ENCODE measurements at places on chromosomes 16 and 17.
A peak's percentile ranks its signal among the peaks of the same experiment; 100 is the strongest.

DNA sequence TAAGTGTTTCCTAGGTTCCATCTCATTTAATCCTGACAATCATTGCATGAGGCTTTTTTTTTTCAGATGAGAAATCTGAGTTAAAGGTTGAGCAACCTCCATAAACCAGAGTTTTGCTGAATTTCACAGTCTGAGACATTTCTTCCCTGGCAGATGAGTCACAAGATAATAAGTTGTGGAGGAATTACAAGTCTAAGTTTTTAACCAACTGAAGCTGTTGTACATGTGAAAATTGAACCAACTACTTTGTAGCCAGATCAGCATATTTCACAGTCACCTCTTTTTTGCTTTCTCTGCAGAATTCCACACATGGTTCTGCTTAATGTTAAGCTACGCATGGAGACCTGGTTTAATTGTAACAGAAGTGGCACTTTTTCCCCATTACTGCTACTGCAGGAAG lies 765.6 kb downstream of the CDH11 start:
- DNase-seq = no peak

GRCh38 chr16:86814256-86814655 lies 235.9 kb downstream of the FOXL1 start:
- DNase-seq = no peak

GRCh38 chr16:89906140-89907025 lies 12.3 kb upstream of the MC1R start:
- DNase-seq = no peak

- peak; percentile 85 for DNase-seq
Measured at GRCh38 chr17:44689477-44690217, at the start of gene CCDC43. Gene CCDC43, minus strand, starts transcription at chr17:44689776. Its CDS starts 23 bp downstream, at chr17:44689753.

- no peak for DNase-seq
Measured at GRCh38 chr16:78421181-78421708, 321.8 kb downstream of the WWOX start.

DNA sequence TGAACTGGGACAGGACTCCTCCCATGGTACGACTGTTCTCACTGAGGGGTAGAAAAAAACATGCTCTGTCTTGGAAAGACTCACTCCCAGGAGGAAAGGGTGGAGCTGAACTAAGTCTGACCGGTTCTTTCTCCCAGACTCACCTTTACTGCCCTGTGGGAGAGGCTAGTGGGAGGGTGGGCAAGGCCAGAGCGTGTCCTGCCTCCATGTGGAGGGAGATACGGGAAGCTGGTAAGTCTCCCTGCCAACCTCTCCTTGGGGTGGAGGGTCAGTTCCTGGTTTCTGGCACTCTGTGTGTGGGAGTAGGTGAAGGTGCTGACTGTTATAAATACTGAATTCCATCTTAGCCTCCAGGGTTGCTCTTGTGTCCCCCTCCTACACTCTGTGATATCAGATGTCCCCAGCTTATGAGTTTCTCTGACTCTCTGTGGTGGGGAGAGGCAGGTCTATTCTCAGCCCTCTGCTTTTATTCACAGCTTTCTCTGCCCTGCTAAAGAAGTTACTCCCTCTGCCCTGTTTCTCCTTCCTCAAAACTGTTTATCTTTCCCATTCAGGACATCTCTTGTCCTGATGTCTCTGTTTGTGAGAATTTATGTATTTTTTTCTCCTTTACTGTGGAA lies 26.9 kb upstream of the FAM20A start:
- DNase-seq = no peak

DNA sequence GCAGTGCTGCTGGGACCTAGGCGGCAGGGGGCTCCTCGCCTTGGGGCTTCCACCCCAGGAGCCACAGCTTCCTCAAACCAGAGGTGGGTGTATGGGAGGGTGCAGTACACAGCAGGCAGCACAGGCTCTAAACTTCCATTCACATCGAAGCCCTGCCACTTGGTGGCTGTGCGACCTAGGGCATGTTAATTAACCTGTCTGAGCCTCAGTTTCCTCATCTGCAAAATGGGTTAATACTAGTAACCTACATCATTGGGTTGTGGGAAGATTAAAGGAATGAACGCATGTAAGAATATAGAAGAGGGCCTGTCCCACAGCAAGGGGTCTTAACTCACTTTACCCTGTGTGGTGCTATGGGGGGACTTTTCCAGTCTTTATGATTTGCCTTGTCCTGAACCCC lies 26.8 kb upstream of the LHX1 start:
- no peak for DNase-seq

GRCh38 chr17:50102164-50102991 lies 7.2 kb downstream of the PDK2 start:
- DNase-seq = no peak

DNA sequence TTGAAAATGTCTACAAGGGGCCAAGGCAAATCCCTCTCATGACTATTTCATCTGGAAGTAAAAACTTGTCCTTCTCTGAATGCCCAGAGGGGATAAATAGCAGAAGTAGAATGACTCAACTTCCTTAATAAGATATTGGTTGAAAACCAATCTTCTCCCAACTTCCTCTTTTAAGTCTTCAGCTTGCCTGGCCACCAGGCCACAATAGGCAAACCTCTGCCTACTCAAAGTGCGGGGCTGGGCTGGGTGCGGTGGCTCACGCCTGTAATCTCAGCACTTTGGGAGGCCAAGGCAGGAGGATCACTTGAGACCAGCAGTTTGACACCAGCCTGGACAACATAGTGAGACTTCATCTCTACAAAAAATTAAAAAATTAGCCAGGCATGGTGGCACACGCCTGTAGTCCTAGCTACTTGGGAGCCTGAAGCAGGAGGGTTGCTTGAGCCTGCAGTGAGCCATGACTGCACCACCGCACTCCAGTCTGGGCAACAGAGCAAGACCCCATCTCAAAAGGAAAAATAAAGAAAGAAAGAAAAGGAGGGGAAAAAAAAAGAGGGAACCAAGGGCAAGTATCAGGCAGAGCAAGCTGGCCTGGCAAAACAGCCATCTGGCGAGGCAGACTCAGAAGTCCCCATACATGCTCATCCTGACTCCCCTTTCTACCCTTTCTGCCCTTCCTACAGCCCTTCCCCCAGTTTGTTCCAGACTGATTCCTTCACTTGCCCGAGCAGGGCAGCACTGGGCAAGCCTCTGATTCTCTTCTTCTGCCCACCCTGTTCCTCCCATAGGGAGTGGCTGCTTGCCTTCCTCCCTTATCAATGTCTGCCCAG lies 20.6 kb downstream of the MAP3K14 start:
- DNase-seq = no peak

DNA sequence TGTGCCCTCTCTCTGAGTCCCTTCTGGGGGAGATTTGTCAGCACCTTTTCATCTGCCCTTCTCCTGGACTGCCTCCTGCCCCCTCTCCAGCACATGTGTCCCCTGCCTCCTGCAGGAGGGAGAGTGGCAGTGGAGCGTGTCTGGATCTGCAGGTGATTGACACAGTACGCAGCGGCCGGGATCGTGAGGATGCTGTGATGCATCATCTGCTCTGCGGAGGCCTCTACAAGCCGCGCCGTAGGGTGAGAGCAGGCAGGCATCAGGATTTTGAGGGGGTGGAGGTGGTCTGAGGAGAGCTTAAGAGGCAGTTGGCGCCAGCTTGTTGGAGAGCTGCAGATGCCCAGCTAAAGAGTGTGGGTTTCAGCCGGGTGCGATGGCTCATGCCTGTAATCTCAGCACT lies 10.9 kb downstream of the SLC9A5 start:
- DNase-seq = no peak

- no peak for DNase-seq
Measured at GRCh38 chr17:28180449-28180848, 138.0 kb downstream of the NLK start.

DNA sequence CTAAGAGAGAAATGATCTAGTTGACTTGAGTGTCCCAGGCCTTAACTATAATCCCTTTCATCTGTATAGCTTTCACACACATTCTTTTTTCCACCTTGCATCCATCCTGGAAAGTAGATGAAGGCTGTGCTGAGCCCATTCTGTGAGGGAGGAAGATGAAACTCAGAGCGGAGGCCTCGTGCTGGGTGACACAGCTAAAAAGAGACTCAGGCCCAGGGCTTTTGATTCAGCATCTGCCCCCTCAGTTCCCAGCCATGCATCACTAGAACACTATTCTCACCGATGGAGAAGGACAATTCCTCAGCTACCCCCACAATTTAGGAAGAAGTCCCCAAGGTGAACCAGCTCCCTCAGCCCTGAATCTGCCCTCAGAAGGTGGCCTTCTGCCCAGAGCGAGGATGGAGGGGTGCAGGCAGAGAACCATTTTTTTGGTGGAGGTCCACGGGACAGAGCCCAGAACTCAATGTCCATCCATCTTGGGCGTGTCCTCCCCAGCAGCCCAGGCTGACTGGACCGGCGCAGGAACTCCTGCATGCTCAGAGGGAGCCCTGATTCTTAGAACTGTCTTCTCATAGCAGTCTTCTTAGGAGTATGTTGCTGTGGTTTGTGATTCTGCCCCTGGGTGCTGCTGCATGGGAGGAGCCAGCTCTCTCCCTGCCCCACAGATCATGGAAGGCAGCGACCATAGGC lies 5.8 kb upstream of the MYCBPAP start:
- no peak for DNase-seq

GRCh38 chr16:13136901-13137300 lies 235.5 kb downstream of the SHISA9 start:
- no peak for DNase-seq

DNA sequence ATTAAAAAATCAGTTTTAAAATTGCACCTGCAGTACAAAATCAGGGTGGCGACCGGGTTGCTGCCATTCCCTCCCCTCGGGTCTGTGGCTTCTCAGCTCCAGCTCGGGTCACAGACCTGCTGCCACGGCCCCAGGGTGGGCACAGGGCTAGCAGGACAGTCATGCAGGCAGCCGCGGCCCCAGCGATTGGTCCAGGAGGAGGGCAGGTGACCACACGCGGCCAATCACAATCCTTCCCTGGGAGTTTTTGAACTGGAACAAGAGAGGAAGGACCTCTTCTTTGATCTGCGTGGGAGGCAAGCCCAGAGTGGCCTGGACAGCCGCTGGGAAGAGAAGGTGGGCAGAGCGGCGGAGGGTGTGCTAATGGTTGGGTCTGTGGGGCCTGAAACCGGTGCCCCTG lies 25.5 kb downstream of the CBFA2T3 start:
- DNase-seq = no peak

DNA sequence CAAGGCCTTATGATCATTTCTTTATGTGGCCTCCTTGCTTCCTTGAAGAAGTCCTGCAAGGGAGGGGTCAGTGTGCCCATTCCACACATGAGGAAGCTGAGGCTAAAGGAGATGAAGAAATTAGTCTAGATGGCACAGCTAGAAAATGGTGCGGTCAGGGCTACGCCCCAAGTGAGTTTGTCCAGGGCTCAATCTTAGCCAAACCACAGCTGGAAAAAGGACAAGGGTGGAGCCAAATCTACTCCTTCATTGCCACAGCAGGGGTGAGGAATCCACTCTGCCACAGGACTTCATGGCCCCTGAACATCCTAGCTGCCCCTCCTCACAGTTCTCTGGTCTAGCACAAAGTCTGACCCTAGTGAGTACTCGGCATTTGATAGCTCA lies 16.2 kb downstream of the BEAN1 start:
- no peak for DNase-seq

DNA sequence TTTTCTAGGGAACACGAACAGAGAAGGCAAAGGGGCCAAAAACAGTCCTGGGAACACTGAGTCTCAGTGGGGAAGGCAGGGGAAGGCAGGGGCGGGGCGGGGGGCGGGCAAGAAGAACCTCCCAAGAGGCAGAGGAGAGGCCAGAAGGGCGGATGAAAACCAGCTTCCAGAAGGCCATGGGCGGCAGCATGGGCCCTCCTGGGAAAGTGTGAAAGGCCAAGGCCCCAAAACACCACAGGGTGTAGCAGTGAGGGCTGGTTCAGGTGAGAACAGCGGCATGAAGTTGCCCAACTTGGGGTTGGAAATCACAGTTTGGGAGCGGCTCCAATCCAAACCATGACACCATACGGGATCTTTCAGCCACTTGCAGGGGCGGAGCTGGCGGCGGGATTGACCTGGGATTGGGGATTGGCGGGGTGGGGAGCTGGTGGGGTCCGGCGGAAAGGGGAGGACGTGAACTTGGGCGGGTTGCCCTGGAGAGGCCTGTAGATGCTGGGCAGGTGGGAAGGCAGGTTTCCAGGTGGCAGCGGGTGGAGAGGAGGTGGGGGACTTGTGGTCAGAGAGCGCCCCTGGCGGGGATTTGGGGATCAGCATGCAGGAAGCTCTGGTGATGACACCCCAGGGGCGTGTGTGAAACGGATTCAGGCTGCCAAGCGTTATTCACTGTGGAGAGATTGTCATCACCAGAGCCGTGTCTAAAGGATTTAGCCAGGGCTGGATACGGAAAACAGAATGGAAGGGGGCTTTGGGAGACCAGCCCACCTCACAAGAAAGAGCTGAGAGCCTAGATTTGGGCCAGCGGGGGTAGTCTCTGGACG lies 80.9 kb downstream of the ARHGAP23 start:
- peak; percentile 11 for DNase-seq

- DNase-seq = no peak
Measured at GRCh38 chr17:37111329-37111728, 162.6 kb downstream of the AATF start.

DNA sequence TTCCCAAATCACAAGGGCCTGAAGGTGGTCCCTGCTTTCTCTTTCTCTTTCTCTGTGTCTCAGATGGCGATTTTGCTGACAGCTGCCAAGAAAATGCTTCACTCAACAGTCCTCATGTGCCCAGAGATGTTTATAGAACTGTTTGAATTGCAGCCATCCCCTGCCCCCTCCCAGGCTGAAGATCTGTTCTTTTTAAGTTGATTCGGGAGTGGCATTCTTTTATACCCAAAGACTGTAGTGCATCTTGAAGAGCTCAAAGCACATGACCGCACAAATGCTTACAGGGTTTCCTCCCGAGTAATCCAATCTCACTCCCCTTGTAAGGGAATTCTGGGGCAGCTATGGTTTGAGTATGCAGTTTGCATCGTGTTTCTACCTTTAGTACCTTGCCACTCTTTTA lies 75.7 kb downstream of the SEC14L1 start:
- no peak for DNase-seq

GRCh38 chr17:81526662-81527571 lies 1.3 kb upstream of the FSCN2 start:
- DNase-seq = no peak

- DNase-seq = no peak
Measured at GRCh38 chr16:81243942-81244341, 5.5 kb downstream of the BCO1 start.

DNA sequence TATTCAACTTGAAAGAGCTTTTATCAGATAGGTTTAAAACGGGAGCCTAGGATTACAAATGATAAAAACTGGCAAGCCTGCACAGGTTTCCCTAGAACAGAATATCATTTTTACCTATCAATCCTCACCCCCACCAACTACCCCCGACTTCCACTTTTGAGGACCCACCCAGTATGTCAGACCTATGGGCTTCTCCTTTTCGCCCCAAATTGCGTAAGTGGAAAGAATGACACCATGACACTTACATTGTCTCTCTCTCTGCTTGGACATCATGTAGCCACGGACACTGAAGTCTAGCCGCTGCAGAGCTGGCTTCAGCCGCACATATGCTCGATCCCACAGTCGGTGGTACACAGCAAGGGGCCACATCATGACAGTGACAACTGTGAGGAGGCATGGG lies 7.4 kb upstream of the PSMC3IP start:
- no peak for DNase-seq
